ENCODE measurements at places on chromosomes 7 and 10.
A peak's percentile ranks its signal among the peaks of the same experiment; 100 is the strongest.

DNA sequence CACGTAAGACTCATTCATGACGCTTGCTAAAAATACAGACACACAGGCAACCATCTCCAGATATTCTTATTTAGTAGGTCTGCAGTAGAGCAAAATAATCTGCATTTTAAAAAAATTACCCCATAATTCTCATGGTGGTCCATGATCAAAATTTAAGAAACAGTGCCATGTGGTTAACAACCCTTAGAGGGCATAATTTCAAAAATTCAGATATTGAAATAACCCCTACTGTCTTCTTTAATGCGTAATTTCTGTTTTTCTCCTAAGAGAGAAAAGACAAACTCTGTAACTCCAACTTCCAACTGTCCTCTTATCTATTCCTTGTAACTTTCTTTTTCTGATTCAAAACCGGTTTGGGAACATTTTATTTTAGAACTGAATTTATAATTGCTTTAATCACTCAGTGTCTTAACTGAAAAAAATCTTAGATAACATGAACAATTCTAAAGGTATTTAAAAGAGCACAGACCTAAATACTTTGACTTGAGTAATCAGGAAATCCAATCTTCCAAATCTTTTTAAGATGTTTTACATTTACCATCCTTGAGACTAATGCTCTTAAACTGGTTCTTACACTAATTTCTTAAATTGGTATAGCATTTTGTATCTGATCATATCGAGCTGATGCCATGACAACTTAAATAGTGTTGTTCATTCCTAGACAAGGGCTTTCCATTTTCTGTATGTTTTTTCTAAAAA, 148.0 kb downstream of the GALNT11 start:
- no peaks in the 10 kb centered on the region for H3K27me3 ChIP-seq
- no peaks in the 10 kb centered on the region for H3K4me1 ChIP-seq
- peaks cover 94% of the 10 kb centered on the region for H3K36me3 ChIP-seq
- no peak for DNase-seq
- H3K27ac ChIP-seq: no peak overlapping the region

GRCh38 chr7:151451156-151451555, 11.2 kb upstream of the CRYGN start:
- H3K36me3 ChIP-seq: no peaks in the 10 kb centered on the region
- H3K27ac ChIP-seq: no peak overlapping the region
- H3K4me3 ChIP-seq: no peak overlapping the region
- H3K4me1 ChIP-seq: peaks cover 14% of the 10 kb centered on the region
- DNase-seq: no peak

GRCh38 chr10:119292968-119293760, 85.8 kb downstream of the GRK5 start:
- no peaks in the 10 kb centered on the region for H3K27me3 ChIP-seq
- peaks cover 4% of the 10 kb centered on the region for H3K36me3 ChIP-seq
- H3K4me3 ChIP-seq: no peak overlapping the region
- H3K27ac ChIP-seq: peak overlapping the region; percentile 7

- no peak for DNase-seq
- H3K4me3 ChIP-seq: no peak overlapping the region
- H3K27ac ChIP-seq: no peak overlapping the region
- H3K36me3 ChIP-seq: no peaks in the 10 kb centered on the region
- H3K4me1 ChIP-seq: no peaks in the 10 kb centered on the region
Measured at GRCh38 chr7:136496551-136496950, 371.9 kb upstream of the CHRM2 start.

DNA sequence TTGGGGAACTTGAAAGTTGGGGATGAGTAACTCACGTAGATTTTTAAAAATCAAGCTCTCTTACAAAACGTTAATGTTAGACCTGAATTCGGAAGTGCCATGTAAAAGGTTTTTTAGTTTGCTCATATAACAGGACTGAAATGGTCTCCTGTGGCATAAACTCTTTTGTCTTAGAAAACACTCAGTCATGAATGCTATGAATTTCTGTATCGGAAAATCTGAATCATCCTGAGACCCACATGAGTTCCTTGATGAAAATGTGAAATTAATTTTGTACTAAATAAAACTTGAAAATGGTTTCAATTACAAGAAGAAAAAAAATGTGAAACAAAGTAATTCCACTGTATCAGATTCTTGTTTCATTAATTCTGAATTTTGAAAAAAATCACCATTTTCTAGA, 134.8 kb upstream of the BMPER start:
- H3K27ac ChIP-seq: no peak overlapping the region
- H3K4me1 ChIP-seq: peaks cover 19% of the 10 kb centered on the region
- no peak for DNase-seq

DNA sequence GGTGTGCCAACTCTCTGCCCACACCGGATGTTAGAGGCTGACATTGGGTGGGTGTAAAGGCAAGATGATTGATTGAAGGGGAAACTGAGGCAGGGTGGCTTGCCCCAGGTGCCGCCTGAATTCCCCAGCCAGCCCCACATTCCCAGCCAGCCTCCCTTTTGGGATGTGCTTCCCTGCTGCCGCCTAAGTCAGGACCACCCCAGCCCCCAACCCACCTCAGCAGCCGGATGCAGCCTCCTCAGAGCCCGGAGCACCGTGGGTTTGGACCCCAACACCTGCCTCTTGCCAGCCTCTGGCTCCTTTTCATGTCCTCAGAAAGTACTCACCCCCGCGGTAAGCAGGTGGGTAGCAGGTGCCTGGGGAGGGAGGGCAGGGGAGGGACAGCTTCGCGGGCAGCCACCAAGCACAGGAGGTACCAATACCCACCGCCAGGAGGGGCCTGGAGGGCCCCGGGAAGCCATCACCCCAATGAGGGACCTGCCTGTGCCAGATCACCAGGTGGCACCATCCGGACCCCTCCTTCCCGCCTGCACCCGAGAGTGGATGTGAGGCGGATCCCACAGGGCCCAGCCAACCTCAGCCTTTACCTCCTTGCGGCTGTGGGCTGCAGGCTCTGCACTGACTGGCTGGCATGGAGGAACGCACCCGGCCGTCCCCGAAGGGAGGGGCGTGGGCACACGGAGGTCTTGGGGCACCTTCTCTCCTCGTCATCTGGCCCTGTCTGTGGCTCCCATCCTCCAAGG, 60.5 kb downstream of the PWWP2B start:
- H3K4me1 ChIP-seq: peaks cover 82% of the 10 kb centered on the region
- no peak for DNase-seq
- no peak overlapping the region for H3K27ac ChIP-seq
- no peaks in the 10 kb centered on the region for H3K36me3 ChIP-seq
- H3K27me3 ChIP-seq: no peaks in the 10 kb centered on the region

- no peaks in the 10 kb centered on the region for H3K27me3 ChIP-seq
- H3K4me3 ChIP-seq: no peak overlapping the region
- no peaks in the 10 kb centered on the region for H3K36me3 ChIP-seq
- DNase-seq: peak; percentile 69
- H3K27ac ChIP-seq: no peak overlapping the region
Measured at GRCh38 chr10:113177156-113177935, 227.3 kb downstream of the TCF7L2 start.

DNA sequence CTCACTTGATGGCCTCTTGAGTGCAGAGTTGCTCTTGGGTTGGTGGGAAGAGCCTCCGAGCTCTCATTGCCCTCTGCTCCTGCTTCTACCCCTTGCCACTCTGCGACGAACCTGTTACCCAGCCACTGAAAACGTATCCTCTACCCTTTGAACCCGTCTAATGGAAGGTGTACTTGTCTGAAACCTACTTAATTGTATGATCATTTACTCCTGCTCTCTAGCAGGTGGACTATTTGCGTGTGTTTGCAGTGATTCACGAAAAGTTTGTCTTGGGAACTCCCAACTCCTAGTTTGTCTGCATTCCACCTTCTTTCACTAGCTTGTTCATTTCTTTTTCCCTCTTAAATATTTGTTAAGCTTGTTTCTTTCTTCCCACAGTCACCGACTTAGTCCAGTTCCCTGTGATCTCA, 503 bp downstream of the CROT start:
- no peaks in the 10 kb centered on the region for H3K27me3 ChIP-seq
- peaks cover 25% of the 10 kb centered on the region for H3K36me3 ChIP-seq
- H3K27ac ChIP-seq: peak overlapping the region; percentile 84
- no peak for DNase-seq
- H3K4me1 ChIP-seq: peaks cover 12% of the 10 kb centered on the region

Measured in stomach (tissue), 19 donors.